ENCODE measurements at places on chromosomes 12 and 14. TPM values are rescaled to one million over a fixed set of nuclear protein-coding genes. Genes with fewer than 3 reads are reported as not detected.

PMEL gene
- total RNA-seq = 5.8 TPM

DNA sequence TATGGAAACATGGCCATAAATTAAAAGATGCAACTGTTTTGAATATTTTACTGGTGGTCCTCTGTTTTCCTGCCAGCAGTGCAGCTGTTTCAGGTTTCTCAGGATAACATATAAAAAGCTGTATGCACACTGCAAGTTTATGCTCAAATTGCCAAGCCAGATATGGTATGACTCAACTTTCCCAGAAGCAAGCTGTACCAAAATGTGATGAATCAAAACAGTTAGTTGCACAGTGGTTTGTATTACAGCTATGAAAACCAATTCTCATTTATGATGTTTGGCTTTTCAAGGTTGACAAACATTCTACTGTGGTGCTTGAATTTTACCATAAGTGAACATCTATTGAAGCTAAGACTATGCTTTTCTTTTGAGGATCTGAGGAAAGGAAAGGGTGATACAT, 15.5 kb downstream of the TRMT5 start:
- no peak for DNase-seq

LPAR5 gene
- 13.6 TPM for total RNA-seq

CMA1 gene
- 2.2 TPM for total RNA-seq

KRT2 gene
- not detected for total RNA-seq

- DNase-seq = peak; percentile 74
Measured at GRCh38 chr14:90698379-90698869, 117.8 kb downstream of the TTC7B start.

KCNH3 gene
- total RNA-seq = 1.1 TPM

- DNase-seq = no peak
Measured at GRCh38 chr12:119694111-119694510, 26.2 kb downstream of the PRKAB1 start.

GRCh38 chr14:103488071-103488470, 34.6 kb downstream of the CKB start:
- DNase-seq = no peak

LUM gene
- 104 TPM for total RNA-seq

POTEG gene
- not detected for total RNA-seq

- no peak for DNase-seq
Measured at GRCh38 chr14:68195126-68195525, 375.5 kb downstream of the RAD51B start.

DNA sequence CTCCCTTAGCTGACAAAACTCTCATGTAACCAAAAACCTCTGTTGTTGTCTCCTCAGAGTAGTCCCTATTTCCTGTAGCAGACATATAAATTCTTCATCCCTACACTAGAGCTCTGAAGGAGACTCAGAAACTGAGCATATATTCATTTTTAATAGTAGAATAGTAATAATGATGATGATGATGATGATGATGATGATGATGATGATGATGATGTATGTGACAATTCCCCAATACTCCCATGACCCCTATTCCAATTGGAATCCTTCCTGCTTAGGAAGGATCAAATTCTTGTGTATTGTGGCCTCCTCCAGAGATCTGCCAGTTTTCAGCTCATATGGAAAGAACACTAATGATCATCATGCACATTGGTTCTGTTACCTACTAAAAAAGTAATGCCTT, 26.7 kb downstream of the RASSF9 start:
- no peak for DNase-seq

DNA sequence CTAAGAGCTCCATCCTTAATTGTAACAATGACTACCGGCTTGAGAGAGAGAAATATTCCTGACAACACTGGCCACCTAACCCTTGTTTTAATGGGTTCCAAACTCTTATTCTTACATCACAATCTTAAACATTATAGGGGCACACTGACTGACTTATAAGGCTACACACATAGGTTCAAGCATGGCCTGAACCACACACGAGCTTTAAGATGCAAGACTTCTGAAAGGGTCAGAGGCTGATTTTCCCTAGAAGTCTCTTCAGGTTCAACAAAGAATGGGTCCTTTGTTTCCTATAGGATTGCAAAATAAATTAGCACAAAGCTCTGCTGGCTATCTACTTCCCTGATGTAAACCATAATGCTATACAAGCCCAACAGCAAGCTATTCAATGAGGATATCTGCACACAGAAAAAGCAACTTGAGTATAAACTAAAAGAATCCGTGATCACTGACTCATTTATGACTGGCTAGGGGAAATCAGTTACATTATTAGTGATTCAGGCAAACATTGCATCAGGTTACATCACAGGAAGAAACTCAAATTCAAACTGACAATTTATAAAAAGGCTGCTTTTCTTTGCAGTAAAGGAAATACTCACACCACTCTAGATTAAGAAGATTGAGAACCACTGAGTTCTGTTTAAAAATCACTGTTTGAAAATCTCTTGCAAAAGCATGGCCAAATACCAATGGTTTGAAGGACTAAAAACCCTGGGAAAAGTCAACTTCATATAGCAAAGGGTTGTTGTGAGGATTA, 8.5 kb downstream of the BTG1 start:
- no peak for DNase-seq

DNA sequence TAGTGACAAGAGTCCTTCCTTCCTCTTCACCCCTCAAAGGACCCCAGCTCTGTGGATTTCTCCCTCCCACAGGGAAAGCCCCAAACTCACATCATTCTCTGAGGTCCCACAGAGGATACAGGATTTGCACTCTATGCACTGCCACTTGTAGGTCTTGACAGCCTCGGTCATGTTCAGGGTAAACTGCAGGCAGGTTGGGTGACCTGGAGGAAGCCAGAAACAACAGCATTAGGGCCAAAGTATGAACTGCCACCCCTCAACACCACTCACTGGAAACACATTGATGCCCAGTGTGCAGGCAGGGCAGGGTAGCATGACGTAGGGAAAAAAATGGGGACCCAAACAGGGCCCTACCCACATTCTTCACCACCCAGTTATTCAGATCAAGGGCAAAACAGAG, 264.4 kb downstream of the DPF3 start:
- peak; percentile 23 for DNase-seq

- no peak for DNase-seq
Measured at GRCh38 chr12:108833355-108833733, 24.0 kb downstream of the SSH1 start.

DDX54 gene
- 65.2 TPM for total RNA-seq

CTSG gene
- total RNA-seq = 1.9 TPM

GRCh38 chr14:22541721-22542120, 47.3 kb downstream of the DAD1 start:
- no peak for DNase-seq

GRCh38 chr14:32908196-32909084, 30.2 kb upstream of the NPAS3 start:
- DNase-seq = no peak

AKAP3 gene
- total RNA-seq = 4.2 TPM

IL26 gene
- total RNA-seq = not detected

GRCh38 chr12:8605057-8605456, 7.6 kb downstream of the AICDA start:
- DNase-seq = no peak

DNA sequence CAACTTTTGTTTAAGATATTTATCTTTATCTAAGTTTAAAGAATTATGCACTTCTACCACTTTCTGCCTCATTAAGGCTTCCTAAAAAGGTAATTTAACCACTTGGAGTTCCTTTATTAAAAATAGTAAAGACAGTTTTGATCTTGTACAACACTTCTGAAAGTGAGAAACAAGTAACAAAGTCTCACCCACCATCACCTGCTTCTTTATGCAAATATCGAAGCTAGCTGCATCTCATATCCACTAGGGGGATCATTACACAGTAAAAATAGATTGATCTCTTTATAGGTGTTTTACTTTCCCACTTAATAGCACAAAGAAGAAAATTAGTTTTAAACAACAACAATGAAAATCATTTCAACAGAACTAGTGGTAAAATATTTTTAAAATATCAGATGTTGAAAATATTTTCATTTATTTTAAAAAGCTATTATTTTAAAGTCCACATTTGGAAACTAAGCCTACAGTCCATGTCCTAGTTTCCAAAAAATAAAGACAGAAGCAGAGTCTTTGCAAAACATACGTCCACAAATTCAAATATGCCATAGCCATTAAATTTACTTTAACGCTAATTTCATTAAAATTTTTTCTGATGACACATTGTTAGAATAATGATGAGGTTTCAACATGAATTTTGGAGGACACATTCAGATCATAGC, 160.0 kb upstream of the SOX5 start:
- DNase-seq = no peak

DNA sequence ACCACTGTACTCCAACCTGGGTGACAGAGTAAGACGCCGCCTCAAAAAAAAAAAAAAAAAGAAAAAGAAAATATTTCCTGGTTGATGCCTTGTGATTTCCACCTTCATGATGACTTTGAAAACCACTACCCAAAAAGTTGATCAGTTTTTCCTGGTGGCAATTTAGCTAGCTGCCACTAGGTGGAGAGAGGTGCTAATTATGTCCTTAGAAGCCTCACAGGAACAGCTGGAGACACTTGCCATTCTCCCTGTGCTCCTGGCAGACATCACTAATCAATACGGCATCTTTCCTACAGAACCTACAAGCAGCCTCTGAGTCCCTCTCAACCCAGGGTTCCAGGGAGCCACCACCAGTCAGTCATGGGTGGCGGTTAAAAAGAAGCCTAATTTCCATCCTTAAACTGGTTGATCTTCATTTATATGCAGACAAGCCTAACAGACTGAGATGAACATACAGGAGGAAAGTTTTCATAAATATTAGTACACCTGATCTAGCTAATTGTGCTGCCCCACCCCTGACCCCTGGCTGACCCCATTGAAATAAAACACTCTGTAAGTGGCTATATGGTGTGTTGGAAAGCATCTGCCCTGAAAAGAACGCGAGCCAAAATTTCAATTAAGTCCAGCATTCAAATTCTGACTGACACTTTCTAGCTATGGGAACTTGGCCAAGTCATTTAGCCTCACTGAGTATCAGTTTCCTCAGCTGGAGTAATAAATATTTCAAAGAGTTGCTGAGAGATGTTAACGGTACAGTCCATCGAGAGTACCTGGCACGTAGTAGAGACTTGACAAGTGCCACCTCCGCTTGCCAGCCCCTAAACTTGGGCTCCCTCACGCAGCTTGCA, 6.2 kb upstream of the OAS1 start:
- DNase-seq = no peak

DNA sequence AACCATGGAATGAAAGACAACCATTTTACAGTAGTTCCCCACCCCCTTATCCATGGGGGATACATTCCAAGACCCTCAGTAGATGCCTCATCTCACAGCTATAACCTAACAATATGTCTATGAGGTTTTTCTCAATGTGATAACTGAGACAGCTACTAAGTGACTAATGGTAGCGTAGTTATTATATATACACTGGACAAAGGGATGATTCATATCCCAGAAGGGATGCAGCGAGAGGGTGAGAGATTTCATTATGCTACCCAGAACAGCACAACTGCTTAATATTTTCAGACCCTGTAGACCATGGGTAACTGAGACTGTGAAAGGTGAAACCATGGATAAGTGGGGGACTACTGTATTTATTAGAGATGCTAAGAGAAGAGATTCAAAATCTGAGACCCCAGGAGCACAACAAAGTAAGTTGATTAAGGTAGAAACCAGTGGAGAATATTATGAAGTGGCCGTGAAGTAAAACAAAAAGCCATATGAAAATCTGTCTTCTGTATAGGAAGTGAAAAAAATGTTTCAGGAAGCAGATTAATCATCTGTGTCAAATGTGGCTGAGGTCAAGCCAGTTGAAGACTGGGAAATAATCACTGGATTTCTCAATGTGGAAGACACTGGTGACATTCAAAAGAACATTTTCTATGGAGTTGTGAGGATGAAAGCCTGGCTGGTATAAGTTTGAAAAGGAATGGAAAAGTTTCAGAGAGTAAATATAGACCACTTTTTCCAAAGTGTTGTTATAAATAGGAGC, 77.2 kb downstream of the RPL10L start:
- no peak for DNase-seq

DNA sequence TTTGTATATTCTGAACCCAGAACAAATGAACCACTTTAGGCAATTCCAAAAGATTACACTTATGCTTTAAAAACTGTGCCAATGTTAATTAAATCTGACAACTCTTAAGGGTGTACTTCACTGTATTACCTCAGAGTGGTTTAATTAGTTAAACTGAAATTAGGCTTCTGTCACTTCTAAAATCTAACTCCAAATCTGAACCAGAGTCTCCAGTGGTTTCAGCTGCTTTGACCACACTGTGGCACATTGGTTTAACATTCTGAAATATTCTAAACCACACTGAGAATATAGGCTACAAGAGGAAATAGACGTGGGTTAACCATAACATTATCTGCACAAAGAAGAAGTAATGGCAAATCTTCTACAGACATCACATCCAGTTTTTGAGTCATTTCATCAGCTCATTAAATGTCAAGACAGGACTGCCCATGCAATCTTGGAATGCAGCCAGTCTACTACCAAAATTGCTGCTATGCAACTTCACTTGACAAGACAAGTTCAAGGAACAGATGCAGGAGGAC, 94.8 kb downstream of the LRP6 start:
- DNase-seq = no peak

GRCh38 chr12:117042171-117042842, 56.9 kb downstream of the TESC start:
- DNase-seq = no peak

DNA sequence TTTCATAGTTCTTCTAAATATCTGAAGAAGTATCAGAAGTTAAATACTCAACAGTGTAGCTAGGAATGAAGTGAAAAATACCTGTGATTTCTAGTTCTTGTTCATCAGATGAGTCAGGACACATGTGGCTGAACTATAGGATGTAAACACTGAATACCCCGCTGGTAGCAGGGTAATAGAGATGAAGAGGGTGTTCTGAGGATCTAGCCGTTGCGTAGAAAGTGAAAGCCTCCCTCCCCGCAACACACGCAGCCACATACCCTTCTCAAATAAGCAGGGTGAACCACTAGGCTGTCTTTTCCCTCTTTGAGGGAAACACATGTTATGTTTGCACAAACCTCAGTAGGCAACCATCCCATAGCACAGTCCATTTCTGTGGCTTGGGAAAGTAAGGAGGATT, 16.4 kb upstream of the RNASE12 start:
- no peak for DNase-seq

DNA sequence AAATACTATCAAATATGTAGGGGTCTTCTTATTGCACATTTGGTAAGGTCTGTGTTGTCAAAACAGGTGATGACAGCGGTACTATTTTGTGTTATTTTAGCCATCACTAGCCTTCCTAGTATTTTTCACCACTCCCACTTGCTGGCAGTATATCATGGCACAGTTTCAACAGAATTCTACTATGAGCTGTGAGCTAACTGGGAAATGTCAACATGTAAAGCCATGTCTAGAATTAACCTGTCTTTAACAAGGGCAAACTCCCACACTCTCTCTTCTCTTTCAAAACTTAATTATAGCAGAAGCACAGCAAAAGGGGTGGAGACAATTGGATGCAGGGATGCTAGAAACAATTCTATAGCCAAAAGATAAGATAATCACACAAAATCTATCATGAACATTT, 253.4 kb downstream of the PAX9 start:
- no peak for DNase-seq

NXPH4 gene
- total RNA-seq = not detected

SLC6A13 gene
- not detected for total RNA-seq

RERGL gene
- total RNA-seq = 4.5 TPM

RPS6KA5 gene
- 19.7 TPM for total RNA-seq
